Cardiac ventricle fibroblast (primary cell): ENCODE measurements at places on chromosomes 2 and 18. TPM values are rescaled to one million over a fixed set of nuclear protein-coding genes. Genes with fewer than 3 reads are reported as not detected.

ATG9A gene
- 70.1 and 72.7 TPM in 2 replicates for total RNA-seq

STAT4 gene
- total RNA-seq = 0.20 and 0.37 TPM in 2 replicates

INHBB gene
- total RNA-seq = 2.1 and 2.4 TPM in 2 replicates

SLC4A3 gene
- 8.8 and 9.4 TPM in 2 replicates for total RNA-seq

CGREF1 gene
- 9.6 and 12.3 TPM in 2 replicates for total RNA-seq

DRC1 gene
- total RNA-seq = 0.59 TPM in 1 of 2 replicates, not detected in the other

C2orf78 gene
- total RNA-seq = not detected in 2 replicates

CAPN13 gene
- not detected in 2 replicates for total RNA-seq

HAAO gene
- 0.64 TPM in 1 of 2 replicates, not detected in the other for total RNA-seq

SPATA3 gene
- total RNA-seq = not detected in 2 replicates

TRABD2A gene
- total RNA-seq = 3.3 and 5.6 TPM in 2 replicates

HRH4 gene
- total RNA-seq = 0.10 TPM in 1 of 2 replicates, not detected in the other

PRKD3 gene
- total RNA-seq = 27.0 and 27.6 TPM in 2 replicates

MLPH gene
- 6.3 and 11.2 TPM in 2 replicates for total RNA-seq

RAB6C gene
- not detected in 2 replicates for total RNA-seq

FZD7 gene
- 24.4 TPM in 2 replicates for total RNA-seq
